ENCODE measurements at places on chromosomes 1 and 21.

DNA sequence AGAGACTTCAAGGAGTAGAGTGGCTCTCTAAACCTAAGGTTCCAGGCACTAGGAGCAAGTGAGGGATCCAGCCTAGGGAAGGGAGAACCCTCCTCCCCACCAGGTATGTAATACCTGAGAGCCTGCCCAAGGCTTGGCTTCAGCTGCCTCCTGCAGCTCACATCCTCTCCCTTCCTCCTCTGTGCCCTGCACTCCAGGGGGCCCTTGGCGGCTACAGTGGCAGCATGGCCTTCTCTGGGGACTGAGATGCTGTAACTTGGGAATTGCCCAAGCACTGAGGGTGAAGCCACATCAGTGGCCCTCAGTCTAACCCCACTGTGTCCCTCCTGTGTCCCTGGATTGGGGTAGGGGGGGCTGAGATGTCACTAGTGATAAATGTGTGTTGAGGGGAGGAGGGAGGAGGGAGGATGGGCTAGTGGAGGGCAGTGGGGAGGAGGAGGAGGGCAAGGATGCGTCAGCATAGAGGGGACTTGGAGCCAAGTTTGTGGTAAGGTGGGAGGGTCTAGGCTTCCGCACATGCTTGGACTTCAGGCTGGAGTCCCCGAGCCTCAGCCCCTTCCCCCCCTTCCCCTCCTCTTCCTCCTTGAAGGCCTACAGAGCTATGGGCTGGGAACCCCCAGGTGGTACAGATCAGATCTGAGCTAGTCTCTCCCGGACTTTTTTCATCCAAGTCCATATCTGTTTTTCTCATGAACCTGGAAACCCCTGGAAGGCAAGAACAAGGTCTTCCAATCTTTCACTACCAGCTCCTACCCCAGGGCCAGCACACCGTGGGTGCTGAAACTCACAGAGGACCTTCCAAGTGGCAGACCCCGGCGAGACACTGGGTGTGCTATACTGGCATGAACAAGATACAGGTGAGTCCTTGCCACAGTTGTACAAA, 17.5 kb downstream of the COL9A2 start:
- no peak for DNase-seq

DNA sequence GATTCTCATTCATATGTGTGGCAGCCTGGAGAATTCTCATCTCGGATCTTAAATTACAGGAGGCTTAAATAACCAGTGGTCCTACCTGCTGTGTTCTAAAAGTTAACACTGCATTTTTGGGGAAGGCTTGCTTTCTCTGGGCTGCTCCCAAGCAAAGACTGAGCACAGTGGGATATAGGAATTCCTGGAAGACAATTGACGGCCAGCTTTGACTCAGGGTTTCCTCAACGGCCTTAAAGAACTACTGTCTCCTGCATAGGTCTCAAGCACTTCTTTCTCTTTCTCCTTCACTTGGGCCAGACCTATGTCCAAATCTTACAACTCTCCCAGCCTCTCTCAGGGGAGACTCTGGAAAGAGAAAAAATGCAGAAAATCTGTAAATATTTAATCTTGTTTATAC, 1.0 kb upstream of the KRTAP13-3 start:
- no peak for DNase-seq

DNA sequence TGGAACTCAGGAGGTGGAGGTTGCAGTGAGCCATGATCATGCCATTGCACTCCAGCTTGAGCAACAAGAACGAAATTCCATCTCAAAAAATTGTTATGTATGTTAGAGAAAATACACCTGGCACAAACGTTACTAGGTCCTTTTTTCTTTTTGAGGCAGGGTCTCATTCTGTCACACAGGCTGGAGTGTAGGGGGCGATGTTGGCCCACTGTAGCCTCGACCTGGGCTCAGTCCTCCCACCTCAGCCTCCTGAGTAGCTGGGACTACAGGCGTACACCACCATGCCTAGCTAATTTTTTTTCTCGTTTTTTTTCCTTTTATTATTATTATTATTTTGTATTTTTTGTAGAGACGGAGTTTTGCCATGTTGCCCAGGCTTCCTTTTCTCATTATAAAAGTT, 4.4 kb downstream of the HAX1 start:
- peak; percentile 68 for DNase-seq

GRCh38 chr1:205247130-205247921, 19.6 kb downstream of the TMCC2 start:
- DNase-seq: peak; percentile 54

DNA sequence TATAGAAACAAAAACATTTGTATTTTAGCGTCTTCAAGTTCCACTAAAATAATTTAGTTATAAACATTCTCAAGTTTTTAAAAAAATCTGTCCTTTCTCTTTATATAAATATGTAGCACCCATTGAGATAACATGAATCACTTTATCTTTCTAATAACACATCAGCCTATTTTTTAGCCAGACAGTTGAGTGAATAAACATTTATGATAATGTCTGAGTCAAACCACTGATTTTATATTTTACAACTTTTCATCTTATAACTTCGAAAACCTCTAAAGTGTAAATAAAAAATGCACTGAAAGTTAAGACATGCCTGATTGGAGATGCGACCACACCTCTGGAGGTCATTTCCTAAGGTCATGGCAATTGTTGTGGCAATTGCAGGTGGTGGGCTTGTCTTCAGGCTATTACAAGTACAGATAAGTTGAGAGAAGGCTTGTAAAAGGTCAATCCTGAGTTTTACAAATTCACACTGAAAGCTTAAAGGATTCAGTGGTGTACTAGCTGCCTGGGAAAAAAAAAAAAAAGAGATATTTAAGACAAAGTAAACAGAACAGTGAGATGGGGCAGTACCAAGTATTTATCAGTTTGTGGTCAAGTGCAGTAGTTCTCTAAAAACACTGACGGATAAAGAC, 67.0 kb downstream of the INTS7 start:
- DNase-seq: no peak

GRCh38 chr1:96722161-96722922, 758 bp downstream of the PTBP2 start:
- DNase-seq: peak; percentile 73

- peak; percentile 86 for DNase-seq
These were observed 8.0 kb downstream of the ECHDC2 start for GRCh38 chr1:52913537-52913936.

GRCh38 chr21:39947031-39947430, 79.8 kb downstream of the PCP4 start:
- no peak for DNase-seq

GRCh38 chr21:31879241-31879650, 6.4 kb downstream of the HUNK start:
- DNase-seq: no peak

- no peak for DNase-seq
These were observed 19.8 kb downstream of the MIIP start for GRCh38 chr1:12039164-12039525.

GRCh38 chr1:226643177-226643576, 94.6 kb downstream of the STUM start:
- no peak for DNase-seq

DNA sequence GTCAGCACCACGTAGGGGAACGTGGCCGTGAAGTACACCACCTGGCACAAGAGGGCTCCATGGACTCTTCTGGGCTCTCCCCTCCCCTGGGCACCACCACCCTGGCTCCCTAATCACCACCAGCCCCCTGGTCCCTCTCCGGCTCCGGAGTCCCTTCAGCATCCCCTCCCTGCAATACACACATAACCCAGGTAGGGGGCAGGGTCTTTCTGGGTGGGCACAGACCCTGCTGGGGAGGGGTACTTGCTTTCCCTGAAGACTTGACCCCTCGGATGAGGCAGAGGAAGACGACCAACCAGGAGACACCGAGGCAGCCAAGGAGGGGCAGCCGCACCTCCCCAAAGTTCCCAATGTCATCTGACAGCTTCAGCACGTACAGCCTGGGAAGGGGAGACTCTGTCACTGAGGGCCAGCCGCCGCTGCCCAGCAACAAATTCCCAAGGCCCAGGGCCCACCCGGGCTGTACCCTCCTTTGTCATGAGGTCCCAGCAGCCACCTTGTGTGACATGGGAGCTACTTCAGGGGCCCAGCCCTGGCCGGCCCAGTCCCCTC, 11.3 kb downstream of the CCDC24 start:
- no peak for DNase-seq

GRCh38 chr1:109908836-109909235, 1.8 kb upstream of the CSF1 start:
- DNase-seq: no peak

DNA sequence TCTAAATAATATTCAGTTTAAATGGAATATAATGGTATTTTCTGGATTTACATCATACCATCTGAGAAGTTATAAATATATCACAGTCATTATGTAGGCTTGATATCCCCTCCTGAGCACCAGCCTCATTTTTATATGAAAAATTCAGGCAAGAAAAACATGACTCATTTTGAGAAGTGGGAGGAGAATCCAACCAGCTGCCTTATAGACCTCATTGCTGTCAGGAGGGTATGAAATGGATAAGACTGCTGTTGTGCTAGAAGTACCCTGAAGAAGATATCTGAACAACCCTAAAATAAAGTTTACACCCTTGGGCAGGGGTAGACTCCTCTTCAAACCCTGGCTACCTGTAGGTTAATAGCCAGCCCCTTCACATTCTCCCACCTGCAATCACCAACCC, 8.8 kb downstream of the GIPC2 start:
- no peak for DNase-seq

DNA sequence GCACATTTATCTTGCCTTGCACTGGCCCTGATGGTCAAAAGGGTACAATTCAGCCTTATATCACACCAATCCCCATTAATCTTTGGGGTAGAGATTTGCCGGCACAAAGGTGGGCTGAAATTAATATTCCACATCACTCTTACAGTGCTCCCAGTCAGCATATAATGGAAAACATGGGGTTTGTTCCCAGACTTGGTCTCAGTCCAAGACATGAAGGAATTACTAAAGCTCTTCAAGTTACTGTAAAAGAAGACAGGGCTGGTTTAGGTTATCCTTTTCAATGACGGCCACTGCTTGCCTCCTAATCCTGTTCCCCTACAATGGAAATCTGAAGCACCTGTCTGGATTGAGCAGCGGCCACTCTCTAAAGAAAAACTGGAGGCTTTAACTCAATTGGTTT, 160.7 kb downstream of the IER5 start:
- DNase-seq: no peak

- no peak for DNase-seq
These were observed 23.7 kb downstream of the ELAVL4 start for GRCh38 chr1:50132347-50132894.

- DNase-seq: peak; percentile 86
These were observed 112.5 kb downstream of the USH2A start for GRCh38 chr1:216310776-216311175.

DNA sequence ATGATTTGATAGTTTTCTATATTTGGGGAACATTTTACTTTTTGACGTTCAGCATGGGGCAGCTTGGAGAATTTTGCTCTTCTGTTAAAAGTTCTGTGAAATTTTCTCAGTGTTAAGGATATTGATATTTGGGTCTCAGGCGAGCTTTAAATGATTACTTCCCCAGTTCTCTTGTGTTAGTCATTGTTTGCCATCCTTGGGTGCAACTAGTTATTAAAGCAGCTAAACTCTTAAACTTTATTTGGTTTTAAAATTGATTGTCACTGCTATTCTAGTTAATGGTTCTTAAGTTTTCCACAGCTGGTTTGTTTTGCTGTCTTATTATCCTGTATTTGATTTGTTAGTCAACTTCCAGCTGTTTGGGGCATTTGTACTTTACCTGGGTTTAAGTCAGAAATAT, 9.0 kb downstream of the COG2 start:
- no peak for DNase-seq

GRCh38 chr1:30853350-30853749, 55.2 kb downstream of the SDC3 start:
- DNase-seq: no peak

GRCh38 chr1:29709704-29710280, 473.5 kb downstream of the PTPRU start:
- DNase-seq: no peak

DNA sequence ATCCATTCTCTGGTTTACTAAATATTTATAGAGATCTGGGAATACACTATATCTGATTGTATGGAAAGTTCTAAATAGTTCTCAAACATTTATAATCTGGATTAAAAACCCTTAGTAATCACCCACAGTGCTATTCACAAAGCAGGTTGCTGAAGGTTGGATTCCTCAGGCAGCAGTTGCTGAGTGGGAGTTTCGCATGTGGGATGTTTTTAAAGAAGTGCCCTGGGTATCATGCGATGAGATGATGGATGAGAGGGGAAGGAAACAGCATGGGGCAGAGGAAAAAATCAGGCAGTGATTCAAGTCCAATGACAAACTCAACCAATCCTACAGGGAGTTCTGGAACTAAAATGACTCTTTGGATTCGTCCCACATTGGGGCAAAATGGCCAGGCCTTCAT, 85.3 kb upstream of the GALNT2 start:
- DNase-seq: no peak

- no peak for DNase-seq
These were observed 17.1 kb upstream of the PARP1 start for GRCh38 chr1:226425004-226425378.

DNA sequence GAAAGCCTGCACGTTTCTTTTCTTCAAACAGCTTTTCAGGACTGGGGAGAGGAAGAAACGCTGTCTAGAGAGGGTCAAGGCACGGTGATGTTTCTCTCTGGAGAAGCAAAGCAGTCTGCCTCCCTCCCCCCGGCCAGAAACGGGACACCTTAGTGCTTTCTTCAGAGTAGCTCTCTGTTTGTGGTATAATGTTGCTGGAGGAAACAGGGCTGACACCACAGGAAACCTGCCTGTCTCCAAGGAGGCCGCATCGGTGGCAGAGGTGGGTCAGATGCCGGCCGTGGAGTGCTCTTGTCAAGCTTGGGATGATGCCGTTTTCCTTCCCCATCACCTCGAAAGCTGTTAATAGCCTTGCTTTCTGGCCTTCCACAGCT, 139.4 kb downstream of the DHRS3 start:
- DNase-seq: no peak

DNA sequence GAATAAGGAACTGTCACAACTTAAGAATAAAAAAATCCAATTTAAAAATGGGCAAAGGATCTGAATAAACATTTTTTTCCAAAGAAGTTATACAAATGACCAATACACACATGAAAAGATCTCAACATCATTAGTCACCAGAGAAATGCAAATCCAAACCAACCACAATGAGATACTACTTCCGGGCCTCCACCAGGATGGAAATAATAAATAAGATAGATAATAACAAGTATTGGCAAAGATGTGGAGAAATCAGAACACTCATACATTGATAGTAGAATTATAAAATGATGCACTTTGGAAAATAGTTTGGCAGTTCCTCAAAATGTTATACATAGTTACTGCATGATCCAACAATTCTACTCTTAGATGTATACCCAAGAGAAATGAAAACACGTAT, 18.7 kb downstream of the ZSWIM5 start:
- no peak for DNase-seq

DNA sequence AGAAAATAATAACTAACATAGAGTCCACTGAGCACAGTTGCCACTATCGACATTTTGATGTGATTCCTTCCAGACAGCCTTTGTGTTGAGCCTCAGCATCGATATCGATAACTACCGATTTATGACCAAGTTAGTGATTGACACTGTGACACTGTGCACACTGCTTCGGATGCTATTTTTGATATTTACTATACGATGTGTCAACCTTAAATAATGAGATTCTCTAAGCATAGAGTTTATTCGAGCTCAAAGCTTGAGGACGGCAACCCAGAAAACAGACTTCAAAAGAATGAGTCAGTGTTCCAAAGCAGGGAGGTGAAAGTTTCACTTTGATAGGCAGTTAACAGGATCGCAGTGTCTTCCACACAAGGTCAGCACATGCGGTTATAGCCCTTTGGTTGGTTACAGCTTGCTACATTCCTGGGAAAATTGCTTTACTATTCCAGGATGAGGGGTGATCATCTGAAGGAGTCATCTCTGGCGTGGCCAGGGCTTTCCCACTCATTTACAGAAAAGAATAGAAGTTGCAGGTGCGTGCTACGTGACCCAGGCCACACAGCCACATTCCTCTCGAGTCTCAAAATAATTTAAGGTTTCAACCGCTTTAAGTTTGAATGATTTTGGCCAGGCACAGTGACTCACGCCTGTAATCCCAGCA, 53.6 kb upstream of the EFHD2 start:
- no peak for DNase-seq
